Foreskin melanocyte (primary cell): ENCODE measurements at places on chromosomes 16 and 17.

DNA sequence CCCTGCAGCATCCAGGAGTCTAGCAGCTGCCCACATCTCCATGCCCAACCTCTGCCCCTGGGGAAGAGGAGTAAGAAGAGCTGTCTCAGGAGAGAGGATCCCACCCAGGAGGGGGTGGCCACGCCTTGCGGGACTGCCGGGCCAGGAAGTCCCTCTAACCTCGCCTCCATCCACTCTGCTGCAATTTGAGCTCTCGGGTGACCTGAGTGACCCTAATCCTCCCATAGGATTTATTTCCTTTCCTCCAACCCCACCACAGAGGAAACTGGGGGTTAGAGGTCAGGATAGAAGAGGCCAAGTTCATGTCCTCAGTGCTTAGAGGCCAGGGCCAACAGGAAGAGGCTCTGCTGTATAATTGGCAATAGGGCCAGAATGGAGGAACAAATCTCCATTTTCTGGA, 22.6 kb upstream of the NGFR start:
- no peak for DNase-seq

GRCh38 chr17:75173526-75173925, 9.2 kb downstream of the SUMO2 start:
- no peak for DNase-seq

GRCh38 chr17:83053021-83053681, 26.3 kb upstream of the METRNL start:
- peak; percentile 14 for DNase-seq

- no peak for DNase-seq
Observed at GRCh38 chr17:46167826-46168569, 25.2 kb downstream of the KANSL1 start.

GRCh38 chr16:57537581-57538234, 1.3 kb upstream of the CCDC102A start:
- no peak for DNase-seq

DNA sequence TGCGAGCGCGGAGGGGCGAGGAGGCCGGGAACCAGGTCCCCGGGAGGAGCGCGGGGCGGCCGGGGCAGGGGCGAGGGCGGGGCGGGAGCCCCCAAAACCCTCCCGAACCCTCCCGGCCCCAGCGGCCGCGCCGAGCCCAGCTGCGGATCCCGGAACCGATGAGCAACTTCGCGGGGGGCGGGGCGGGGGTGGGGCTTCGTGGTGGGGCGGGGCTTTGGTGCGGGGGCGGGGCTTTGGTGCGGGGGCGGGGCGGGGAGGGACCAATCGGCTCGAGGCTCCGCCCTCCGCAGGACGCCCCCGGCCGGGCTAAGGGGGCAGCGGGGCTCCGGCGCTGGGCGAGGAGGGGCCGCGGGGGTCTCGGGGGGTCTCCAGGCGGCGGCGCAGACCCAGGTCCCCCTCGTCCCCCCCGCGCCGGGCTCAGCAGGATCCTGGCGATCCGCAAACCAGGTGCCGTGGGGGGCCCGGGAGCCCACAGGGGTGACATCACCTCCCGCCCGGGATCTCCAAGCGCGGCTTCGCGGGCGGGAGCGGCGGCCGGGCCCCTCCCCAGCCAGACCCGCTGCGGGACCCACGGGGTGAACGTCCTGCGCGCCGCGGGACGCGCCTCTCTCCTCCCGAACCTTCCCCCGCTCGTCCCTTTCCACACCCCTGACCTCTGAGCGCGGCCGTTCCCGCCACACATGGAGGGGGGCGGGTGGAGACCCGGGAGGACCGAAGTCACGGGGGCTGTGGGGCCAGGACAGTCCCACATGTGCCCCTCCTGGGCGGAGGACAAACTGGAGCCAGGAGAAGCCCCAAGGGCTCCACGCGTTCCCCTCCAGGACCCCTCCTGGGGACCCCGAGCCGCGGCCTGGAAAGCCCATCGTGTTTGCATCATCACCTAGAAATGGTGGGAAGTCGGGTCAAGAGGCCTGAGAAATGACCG, at the start of gene ABR:
ABR (minus strand) TSS at position 164 of the 925 bp plus-strand sequence. CDS start 254 bp downstream, outside the sequence.
- DNase-seq, result no peak

GRCh38 chr17:75456039-75456416, 407 bp upstream of the TMEM94 start:
- DNase-seq, result no peak

DNA sequence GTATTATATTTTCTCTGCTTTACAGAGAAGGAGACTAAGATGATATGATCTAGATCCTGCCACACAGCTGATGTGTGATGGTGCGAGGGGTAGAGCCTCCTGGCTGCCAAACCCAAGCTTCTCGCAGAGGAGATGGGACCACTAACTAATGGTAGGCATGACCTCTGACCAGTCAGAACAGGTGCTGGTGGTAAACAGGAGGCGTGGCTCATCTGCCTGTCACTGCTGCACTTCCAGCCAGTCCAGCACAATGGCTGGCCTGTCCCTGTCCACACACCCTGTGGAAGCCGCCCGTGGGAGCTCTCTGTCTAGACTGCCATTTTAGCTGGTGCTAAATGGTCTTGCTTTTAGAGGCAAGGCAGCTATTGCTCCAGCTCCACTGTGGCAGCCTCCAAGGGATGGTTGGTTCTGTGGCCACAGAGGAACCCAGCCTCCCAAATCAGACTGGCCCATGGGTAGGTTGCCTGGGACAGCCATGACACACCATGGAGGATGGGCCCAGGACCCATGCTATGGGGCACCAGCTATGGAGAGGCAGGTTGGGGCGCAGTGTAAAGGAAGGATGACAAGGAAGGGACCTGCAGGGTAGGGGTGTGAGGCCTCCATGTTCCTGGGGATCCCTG, 86.7 kb downstream of the KSR1 start:
- DNase-seq, result no peak

DNA sequence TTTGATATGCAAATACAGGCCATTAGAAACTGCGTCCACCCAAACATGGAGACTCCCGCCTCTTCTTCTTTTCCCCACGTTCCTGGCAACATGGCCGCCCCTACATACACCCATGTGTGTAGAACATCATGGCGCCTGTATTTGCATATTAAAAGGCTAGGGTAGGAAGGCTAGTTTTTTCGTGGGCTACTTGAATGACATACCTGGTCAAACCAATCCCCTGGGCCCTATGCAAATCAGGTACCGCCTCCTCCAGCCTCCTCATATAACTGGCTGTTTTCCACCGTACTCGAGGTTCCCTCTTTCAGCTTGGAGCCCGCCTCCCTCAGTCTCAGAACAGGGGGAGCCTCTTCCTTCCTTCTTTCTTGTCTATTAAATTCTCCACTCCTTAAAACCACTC, 840 bp upstream of the CD300LB start:
- DNase-seq, result no peak

DNA sequence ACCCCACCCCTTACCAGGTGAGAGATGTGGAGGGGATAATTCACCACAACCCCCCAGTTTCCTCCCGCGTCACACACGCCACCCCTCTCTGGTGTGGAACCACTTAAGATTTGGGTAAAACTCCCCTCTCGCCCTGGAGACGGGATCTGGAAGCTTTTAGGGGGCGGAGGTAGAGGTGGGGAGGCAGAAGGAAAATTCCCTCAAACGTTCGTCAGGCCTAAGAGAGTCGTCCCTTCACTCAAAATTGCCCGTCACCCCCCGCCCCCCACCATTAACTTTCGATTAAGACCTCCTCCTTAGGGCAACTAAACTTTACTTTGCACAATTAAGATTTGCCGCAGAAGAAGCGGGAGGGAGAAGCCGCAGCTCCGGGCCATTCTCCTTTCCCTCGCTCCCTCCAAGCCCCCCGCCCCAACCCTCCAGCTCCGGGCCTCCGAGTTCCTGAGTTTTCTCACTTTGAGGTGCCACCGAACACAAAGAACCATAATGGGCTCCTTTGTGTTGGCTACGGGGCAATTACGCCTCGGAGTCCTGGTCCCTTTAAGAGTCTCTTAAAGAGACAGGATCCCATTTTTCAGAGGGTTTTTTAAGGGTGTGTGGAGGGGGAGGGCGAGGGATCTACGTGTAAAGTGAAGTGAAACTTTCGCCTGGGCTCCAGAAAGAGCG, 985 bp upstream of the FZD2 start:
- DNase-seq, result peak; percentile 50

DNA sequence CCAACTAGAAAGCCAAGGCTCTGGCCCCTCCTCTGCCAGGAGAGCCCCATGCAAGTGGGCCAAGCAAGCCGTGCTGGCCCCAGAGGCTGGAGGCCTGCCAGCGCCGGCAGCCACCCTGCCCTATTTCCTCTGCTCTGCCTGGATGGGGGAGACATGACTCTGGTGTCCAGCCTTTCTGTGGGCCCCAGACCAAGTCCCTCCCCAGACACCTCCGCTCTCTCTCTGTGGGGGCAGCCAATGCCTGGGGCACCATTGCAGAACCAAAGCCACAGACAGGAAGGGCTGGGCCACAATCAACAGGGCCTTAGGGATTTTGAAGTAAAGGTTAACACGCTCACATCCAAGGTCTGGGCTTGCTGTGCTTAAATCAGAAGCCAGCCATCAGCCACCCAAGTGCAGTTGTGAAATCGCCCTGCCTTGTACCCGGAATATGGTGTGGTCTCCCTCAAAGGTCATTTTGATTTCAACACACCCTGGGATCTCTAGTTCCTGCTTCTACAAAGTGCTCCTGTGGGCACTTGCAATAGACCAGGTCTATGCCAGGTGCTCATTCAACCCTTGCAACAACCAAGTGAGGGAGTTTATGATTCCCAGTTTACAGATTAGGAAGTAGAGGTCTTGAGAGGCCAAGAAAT, 63.5 kb upstream of the TEX2 start:
- no peak for DNase-seq

- no peak for DNase-seq
Observed at GRCh38 chr17:76434870-76435269, 18.1 kb downstream of the UBE2O start.

DNA sequence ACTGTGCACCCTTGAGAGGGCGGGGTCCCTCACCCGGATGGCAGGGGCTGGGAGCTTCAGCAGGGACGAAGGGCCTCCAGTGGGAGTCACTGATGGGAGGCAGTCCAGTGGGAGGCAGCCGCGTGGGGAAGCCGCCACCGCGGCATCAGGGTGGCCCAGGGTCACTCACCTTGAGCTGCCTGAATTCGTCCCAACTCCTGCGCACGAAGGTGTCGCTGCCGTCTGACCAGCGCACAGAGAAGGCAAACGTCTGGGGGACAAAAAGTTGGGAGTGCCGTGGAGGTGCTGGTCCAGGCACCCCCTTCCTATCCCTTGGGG, 540 bp downstream of the NOXO1 start:
- no peak for DNase-seq

DNA sequence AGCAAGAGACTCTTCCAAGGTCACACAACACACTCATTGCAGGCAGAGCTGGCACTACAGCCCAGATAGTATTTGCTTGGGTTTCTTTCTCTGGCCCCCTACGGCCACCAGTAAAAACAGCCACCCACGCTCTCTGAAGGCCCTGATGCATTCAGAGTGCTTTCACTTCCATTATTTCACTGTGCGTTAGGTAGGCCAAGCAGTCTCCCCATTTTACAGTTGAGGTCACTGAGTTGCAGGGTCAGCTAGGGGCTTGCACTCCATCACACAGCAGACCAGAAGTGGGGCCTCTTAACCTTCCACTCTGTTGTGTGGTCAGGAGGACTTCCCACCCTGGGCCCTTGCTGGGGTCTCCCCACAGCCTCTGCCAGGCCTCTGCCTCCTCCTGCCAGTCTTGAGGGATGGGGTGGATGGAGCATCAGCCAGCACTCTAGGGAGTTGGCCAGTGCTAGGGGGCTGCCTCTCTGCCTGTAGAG, 2.5 kb downstream of the TBX21 start:
- DNase-seq, result no peak

GRCh38 chr17:29458066-29458465, 67.9 kb downstream of the TAOK1 start:
- DNase-seq, result no peak

- DNase-seq, result no peak
Observed at GRCh38 chr16:7861891-7862582, 529.4 kb downstream of the RBFOX1 start.
